ENCODE measurements at places on chromosomes 6 and 20.
A peak's percentile ranks its signal among the peaks of the same experiment; 100 is the strongest.

- no peak for DNase-seq
Observed at GRCh38 chr6:18244251-18244650, 20.1 kb downstream of the DEK start.

- DNase-seq = no peak
Observed at GRCh38 chr20:45053430-45054351, 47.2 kb downstream of the KCNS1 start.

GRCh38 chr6:35516712-35517111, 4.0 kb upstream of the TULP1 start:
- no peak for DNase-seq

DNA sequence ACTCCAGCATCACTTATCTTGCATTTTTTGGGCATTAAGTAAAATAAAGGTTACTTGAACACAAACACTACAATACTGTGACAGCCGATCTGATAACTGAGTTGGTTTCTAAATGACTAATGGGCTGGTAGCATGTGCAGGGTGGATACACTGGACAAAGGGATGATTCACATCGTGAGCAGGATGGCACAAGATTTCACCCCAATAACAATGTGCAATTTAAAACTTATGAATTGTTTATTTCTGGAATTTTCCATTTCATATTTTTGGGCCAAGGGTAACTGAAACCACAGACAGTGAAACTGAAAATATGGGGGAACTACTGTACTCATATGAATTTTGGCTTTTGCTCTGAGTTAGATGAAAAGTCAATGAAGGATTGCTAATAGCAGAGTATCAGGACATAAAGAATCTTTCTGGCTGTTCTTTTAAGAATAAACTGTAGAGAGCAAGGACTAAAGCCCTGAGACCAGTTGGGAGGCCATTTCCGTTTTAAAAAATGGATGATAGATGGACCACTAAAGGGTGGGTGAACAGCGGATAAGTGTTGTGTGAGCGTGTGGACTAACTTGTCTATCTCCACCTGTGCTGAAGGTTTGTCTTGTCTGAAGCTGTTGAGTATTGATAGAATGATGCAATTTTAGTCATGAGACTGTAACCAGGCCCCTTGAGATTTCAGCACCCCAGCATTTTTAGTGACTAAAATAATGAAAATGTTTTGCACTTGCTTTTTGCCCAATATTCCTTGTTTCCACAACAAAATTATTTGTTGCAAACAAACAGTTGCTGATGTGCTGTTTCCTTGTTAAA, 8.2 kb downstream of the SPINT3 start:
- DNase-seq = peak; percentile 17

DNA sequence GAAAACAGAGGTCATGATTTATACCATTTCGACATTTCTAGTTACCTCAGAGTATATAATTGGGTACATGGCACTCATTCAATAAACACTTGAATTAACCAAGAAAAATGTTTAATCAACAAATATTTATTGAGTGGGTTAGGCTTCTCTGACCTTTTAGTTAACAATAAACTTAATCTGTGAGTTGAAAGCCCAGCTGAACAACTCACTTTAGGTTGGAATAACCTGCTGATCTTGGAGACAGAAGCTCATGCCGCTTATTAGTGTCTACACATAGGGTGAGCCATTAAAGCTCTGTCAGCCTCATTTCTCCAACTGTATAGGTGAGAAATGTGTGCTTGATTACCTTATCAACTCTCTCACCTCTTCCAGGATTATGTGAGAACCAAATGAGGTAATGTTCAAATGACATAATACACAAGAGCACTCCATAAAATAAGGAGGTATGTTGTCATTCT, 98.2 kb upstream of the DTNBP1 start:
- DNase-seq = no peak

GRCh38 chr6:119637768-119638167, 288.2 kb upstream of the MAN1A1 start:
- no peak for DNase-seq

DNA sequence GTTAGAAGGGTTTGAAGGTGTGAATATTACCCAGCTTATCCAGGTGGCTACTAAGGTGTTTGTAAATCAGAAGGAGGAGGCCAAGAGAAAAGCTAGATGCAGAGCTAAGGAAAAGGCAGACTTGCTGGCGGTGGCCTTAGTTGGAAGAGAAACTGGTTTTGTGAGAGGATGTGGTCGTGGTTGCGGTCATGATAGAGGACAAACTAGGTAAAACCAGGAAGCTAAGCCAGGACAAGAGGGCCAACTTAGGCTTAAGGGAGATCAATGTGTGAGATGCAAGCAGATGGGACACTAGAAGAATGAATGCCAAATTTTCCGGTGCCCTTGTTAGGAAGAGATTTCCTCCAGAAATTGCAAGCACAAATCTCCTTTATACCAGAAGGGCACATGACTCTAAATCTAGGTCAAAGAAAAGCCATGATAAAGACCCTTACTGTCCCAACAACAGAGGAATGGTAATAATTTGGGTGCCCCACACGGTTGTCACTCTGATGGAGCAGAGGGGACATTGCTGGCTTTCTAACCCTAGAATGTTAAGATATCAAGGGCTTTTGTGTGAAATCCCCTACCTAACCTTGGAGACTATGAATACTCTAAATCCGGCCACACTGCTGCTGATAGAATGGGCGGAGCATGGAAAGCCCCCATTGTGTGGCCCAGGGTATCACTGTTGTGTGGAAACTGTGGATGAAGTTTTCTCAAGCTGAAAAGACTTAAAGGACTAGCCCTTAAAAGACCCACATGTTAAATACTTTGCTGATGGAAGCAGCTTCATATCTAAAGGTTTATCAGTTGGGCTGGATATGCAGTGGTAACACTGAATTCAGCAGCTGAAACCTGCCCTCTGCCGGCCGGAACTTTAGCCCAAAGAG, 7.8 kb downstream of the IL22RA2 start:
- peak; percentile 85 for DNase-seq

- no peak for DNase-seq
Observed at GRCh38 chr20:12090920-12091319, 173.2 kb downstream of the BTBD3 start.

GRCh38 chr6:11748591-11749210, 29.9 kb downstream of the ADTRP start:
- DNase-seq = no peak

GRCh38 chr6:14048837-14049236, 68.7 kb upstream of the CD83 start:
- DNase-seq = no peak

- no peak for DNase-seq
Observed at GRCh38 chr20:11895861-11896387, 21.8 kb upstream of the BTBD3 start.

All from GM12878 (cell line).